Foreskin keratinocyte (primary cell): ENCODE measurements at places on chromosomes 2 and 18. TPM values are rescaled to one million over a fixed set of nuclear protein-coding genes. Genes with fewer than 3 reads are reported as not detected.

DNA sequence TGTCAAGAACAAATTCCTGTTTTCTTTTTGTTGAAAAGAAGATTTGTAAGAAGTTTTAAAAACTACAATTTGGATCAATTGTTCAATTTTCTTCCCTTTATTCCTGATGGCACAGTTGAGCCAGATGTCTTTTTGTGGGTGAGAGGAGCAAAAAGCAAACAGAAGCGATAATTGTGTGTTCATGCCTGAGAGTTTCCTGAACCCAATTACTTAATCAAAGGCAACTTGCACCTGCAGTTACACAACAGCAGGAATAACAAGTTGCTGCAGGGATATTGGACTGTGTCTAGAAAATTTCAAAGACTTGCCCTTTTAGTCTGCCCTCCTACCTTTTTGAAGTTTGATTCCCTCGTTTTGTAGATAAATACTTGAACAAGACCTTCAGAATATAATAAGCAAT, 383.6 kb downstream of the DSEL start:
- DNase-seq, result peak; percentile 9

Gene ACMSD
- total RNA-seq, result not detected in 2 replicates

DNA sequence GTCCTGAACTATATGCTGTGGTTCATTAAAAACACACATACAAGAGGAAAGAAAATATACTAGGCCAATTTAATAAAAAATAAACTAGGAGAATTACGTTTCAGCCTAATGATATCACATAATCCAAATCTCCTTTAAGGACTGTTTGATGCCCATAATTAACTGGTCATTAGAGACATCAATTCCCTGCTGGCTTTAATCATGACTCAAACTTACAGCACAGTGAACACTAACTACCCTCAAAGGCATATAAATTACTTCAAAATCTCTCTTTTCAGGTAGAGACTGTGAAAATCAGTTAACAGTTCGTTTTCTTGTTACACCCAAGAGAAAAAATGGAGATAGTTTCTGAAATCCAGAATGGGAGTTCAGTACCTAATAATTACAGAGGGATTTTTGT, 567.4 kb downstream of the CBLN2 start:
- DNase-seq, result no peak

DNA sequence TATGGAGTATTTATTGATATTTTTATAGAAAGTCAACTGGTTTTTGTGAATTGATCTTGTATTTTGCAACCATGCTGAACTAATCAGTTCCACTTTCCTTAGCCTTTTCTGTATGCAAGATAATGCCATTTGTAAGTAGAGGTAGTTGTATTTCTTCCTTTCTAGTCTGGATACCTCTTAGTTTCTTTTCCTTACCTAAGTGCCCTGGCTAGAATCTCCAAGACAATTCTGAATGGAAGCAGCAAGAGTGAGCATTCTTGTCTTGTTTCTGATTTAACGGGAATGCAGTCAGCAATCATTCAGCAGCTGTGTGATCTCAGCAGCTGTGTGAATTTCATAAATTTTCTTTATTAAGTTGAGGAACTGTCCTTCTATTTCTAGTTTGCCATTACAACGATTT, 73.4 kb downstream of the NRXN1 start:
- DNase-seq, result no peak

Gene ZRANB3
- 6.7 and 8.0 TPM in 2 replicates for total RNA-seq
